Right lung (tissue), 10 donors: ENCODE measurements at places on chromosomes 5 and 9. TPM values are rescaled to one million over a fixed set of nuclear protein-coding genes. Genes with fewer than 3 reads are reported as not detected.
A peak's percentile ranks its signal among the peaks of the same experiment; 100 is the strongest.

C9 gene
- 0.15 TPM for polyA plus RNA-seq

CENPH gene
- polyA plus RNA-seq, result 31.5 TPM

ACOT12 gene
- polyA plus RNA-seq, result 0.45 TPM

AK3 gene
- 80.4 TPM for polyA plus RNA-seq

RXFP3 gene
- 0.09 TPM for polyA plus RNA-seq

OR1Q1 gene
- polyA plus RNA-seq, result not detected

CD14 gene
- 17.2 TPM for polyA plus RNA-seq

POLR3G gene
- 4.4 TPM for polyA plus RNA-seq

SLC36A2 gene
- polyA plus RNA-seq, result 0.10 TPM

DNA sequence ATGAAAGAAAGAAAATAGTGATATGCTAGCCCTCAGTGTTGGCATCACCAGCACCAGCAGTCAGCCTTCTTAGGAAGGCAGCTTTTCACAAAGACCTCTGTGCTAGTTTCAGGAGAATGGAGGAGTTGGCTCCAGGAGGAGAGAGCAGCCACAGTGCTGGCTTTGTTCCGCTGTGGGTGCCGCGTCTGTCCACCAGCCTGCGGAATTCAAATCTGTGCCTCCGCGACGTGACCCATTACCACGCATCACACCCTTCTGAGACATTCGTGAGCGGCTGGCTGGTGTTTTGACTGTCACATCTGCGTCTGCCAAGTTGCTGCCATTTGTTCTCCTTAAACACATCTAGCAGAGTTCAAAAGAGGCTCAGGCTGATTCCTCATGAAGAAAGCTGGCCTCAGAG lies 34.4 kb downstream of the SNX18 start:
- no peak for DNase-seq

GRCh38 chr5:177109810-177110209 lies 23.1 kb downstream of the FGFR4 start:
- no peak for DNase-seq

- no peak for DNase-seq
Observed at GRCh38 chr5:39161578-39161977, 57.8 kb downstream of the FYB1 start.

- peak; percentile 86 for DNase-seq
Observed at GRCh38 chr9:133563291-133563796, 28.8 kb downstream of the ADAMTSL2 start.

- no peak for DNase-seq
Observed at GRCh38 chr9:93132946-93133680, 938 bp downstream of the NINJ1 start.

DNA sequence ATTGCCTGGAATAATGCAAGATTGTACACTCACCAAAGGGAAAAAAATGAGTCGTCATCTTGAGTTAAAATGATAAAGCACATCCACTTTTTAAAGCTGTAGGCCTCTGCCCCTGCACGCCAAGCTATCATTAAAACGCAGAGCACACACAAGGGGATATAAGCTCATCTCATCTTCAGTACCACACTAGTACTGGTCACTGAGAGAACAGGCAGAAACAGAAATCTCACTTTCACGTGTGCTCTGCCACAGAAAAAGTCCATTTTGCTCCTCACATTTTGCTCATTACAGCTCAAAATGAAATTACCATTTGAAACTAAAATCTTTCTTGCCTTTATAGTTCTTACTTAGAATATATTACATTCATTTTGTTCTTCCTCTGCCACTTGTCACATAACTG lies 99.2 kb upstream of the SLC30A5 start:
- no peak for DNase-seq

DNA sequence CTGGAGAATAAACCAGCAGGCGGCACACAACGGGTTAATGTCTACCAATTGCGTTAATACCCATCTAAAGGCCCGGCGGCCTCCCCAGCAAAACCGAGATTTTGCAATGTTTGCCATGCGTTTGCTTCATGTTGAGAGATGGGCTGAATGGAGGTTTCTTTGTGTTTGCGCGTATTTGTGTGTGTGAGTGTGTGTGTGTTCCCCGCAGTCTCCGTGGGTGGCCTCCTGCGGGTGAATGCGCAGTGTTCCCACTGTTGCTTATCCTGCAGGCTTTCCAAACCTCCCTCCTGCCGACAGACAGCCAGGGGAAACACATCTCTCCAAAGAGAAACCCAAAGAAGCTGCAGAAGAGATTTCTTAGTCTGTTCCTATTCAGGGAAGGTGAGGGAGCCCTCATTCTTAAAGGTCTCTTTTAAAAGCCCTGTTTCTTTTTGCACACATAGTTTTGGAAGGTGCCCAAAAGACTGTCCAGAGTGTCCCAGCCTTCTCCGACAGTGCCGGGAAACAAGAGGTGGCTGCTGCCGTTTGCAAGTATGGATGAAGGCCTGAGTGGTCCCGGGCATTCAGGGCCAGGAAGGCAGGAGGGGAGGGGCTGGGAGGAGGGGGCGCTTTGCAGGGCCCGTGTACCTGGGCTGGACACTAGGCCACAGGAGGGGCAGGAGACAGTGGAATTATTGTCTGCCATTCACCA lies 103.8 kb upstream of the ERCC6L2 start:
- peak; percentile 71 for DNase-seq

GRCh38 chr9:94919376-94920098 lies 193.0 kb downstream of the AOPEP start:
- no peak for DNase-seq

- DNase-seq, result no peak
Observed at GRCh38 chr9:9352877-9353481, 1259.8 kb downstream of the PTPRD start.

GRCh38 chr9:40884072-40884901 lies 244.2 kb downstream of the FOXD4L6 start:
- no peak for DNase-seq

DNA sequence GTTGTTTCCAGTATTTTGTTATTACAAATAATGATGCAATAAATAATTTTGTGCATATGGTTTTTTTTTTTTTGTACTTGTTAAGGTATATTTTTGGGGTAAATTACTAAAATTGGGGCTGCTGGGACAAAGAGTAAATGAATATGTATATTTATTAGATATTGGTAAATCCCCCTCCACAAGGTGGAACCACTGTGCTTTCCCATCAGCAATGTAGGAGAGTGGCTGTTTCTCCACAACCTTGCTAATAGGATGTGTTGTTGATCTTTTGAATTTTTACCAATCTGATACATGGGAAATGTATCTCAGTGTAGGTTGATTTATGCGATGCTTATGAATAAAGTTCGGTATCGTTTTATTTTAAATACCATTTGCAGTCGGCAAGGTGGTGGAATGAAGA lies 118.1 kb downstream of the TRPM3 start:
- no peak for DNase-seq

- DNase-seq, result no peak
Observed at GRCh38 chr5:16534280-16534679, 68.7 kb upstream of the ZNF622 start.

GRCh38 chr5:68239487-68239886 lies 23.9 kb downstream of the PIK3R1 start:
- no peak for DNase-seq
